ENCODE measurements at places on chromosomes 4 and X. TPM values are rescaled to one million over a fixed set of nuclear protein-coding genes. Genes with fewer than 3 reads are reported as not detected.
A peak's percentile ranks its signal among the peaks of the same experiment; 100 is the strongest.

Gene HPGDS
- total RNA-seq, result not detected

Gene EDA2R
- not detected for total RNA-seq

Gene DKK2
- not detected for total RNA-seq

Gene POU3F4
- total RNA-seq, result not detected

Gene ADH1C
- total RNA-seq, result 427 TPM

DNA sequence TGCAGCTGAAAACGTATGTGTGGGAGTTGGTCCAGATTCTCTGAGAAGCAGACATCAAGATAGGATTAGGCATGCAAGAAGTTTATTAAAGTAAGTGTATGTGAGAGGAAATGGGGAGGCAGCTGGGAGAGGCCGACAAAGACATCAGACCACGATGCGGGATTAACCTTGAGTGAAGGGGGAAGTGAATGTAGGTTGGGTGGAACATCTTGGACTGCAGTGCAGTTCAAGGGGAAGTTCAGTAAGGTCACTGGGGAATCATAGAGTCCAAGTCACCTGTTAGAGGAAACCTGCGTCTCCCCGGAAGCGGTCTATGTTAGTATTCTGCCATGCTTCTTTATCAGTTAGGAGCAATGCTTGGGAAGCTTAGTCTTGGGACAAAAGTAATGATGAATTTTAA lies 22.0 kb downstream of the CXCL8 start:
- DNase-seq, result no peak

DNA sequence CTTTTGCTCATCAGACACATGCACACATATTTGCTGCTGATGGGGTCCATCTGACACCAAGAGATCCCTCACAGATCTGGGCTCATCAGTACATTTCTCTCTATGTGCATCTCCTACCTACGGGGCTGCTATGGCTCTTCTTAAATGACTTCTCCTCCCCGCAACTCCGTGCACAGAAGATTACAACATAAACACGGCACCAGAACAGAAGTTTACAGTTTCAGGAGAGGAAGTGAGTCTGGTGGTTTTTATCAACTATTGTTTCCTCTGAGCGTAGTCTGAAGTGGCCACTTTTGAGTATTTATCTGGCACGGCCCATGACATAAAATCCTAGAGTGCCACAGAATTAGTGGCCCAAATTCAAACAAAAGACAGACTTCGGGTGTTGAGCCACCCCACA lies 263.8 kb downstream of the PRDM5 start:
- DNase-seq, result peak; percentile 3

DNA sequence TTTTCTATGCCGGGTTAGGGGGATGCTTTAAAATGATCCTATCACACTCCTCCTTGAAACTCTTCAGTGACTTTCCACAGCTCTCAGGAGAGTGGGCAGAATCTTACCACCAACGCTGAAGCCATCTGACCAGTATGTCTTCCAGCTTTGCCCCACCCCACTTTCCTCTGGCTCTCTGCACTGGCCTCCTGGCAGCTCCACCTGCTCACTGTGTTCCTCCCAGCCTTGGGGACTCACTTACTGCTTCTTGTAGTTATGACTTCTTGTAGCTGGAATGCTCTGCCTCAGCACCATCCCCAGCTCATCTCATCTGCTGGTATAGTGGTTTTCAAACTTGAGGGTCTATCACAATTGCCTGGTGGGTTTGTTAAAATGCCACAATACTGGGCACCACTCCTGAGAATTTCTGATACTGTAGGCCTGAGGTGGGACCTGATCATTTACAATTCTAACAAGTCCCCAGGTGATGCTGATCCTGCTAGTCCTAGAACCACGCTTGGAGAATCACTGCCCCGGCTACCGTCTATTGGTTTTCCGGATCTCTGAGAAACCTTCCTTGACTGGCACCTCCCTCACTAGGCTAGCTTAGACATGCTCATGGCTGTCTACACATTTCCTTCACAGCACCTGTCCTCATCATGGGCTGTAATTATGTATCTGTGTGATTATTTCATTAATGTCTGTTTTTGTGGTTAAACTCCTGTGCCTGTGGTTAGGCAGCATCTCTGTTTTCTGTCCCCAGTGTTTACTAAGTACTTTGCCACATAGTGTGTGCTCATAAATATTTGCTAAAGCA lies 152.2 kb downstream of the MGST2 start:
- no peak for DNase-seq

DNA sequence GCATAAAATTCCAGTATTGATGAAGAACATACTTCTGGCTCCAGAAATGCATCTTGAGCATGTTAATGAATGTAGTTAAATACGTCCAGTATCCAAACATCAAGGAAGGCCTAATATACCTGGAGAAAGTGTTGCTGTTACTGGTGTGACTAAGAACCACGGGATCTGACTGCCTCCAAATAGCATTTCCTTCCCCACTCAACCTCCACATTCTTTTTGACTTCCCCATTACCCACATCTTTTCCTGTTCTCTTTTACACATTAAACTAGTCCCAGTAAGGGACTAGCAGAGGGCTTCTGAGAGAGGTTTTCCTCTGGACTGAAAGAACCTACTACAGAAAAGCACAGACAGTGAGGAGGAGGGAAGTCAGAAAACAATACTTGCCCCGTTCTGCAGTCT lies 482.8 kb upstream of the HTR2C start:
- no peak for DNase-seq

GRCh38 chr4:143514169-143514495 lies 630 bp downstream of the SMARCA5 start:
- no peak for DNase-seq

DNA sequence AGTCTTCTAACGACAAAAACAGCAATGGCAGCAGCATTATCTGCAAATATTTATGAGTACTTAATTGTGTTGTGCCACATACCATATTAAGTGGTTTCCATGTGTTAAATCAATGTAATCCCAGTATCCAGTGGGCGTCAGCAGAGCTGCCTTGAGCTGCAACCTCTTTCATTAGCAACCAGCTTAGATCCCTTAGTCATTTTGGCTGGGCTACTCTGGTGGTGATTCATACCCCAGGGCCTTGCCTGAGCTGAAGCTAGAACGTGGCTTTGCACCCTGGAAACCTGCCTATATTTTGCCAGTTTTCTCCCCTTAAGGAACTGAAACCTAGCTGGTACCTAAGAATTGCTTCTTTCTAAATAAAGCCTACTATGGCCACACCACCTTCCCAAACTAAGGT lies 474.3 kb upstream of the FTHL17 start:
- DNase-seq, result no peak

Measured in stomach (tissue), 19 donors.